ENCODE measurements at places on chromosomes 4 and X. TPM values are rescaled to one million over a fixed set of nuclear protein-coding genes. Genes with fewer than 3 reads are reported as not detected.

GLUD2 gene
- polyA plus RNA-seq, result 1.1 TPM

TASL gene
- polyA plus RNA-seq, result 3.2 TPM

PFKFB1 gene
- polyA plus RNA-seq, result 0.09 TPM

GRCh38 chr4:13525606-13526281, 18.6 kb downstream of the NKX3-2 start:
- H3K27ac ChIP-seq, result no peak overlapping the region
- no peak overlapping the region for H3K4me3 ChIP-seq
